ENCODE measurements at places on chromosomes 7 and 10.

GRCh38 chr10:72414642-72415041 is 59.9 kb upstream of the DNAJB12 start:
- no peak for DNase-seq

- no peak for DNase-seq
Measured at GRCh38 chr10:129085811-129086210, 381.2 kb upstream of the MGMT start.

DNA sequence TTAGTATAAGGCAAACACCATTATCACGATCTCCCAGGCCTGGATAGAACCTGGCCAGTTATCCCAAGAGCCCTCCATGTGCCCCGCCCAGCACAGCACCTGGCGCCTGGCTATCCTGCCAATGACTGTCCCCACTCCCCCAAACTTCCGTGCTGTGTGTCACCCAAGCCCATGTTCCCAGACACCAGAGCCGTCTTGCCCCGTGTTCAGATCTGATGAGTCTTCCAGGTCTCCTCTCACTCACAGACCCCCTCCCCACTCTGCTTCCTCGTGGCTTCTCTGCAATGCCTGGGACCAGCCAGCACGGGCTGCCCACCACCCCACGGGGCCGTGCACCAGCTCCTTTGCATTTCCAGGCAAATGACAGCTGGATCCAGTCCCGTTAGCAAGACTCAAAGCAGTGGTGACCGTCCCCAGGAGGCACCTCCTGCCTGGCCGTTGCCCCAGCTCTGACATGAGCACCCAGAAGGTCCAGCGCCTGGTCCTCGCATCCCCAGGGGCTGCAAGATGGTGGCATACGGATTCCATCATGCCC is 43.8 kb upstream of the INPP5A start:
- no peak for DNase-seq

GRCh38 chr7:84462259-84462658 is 267.7 kb upstream of the SEMA3A start:
- DNase-seq: no peak

DNA sequence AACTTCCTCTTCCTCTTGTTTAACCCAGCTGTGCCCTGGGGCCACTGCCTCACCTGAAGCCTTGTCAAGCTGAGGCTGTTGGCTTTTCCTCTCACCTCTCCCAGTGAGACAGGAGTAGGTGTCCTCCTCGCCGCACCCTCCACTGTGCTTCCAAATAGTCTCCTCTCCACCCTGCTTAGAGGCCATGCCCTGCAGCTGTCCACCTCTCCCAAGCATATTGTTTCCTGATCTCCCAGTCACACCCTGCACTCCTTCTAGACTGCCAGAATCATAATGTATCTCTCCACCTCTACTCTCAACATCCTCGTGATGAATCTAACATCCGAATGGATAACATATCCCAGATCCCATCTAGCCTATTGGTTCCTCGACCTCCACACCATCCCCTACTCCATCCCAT is 196.3 kb upstream of the GHITM start:
- DNase-seq: no peak

- DNase-seq: no peak
Measured at GRCh38 chr10:12432402-12433189, 83.2 kb downstream of the CAMK1D start.

DNA sequence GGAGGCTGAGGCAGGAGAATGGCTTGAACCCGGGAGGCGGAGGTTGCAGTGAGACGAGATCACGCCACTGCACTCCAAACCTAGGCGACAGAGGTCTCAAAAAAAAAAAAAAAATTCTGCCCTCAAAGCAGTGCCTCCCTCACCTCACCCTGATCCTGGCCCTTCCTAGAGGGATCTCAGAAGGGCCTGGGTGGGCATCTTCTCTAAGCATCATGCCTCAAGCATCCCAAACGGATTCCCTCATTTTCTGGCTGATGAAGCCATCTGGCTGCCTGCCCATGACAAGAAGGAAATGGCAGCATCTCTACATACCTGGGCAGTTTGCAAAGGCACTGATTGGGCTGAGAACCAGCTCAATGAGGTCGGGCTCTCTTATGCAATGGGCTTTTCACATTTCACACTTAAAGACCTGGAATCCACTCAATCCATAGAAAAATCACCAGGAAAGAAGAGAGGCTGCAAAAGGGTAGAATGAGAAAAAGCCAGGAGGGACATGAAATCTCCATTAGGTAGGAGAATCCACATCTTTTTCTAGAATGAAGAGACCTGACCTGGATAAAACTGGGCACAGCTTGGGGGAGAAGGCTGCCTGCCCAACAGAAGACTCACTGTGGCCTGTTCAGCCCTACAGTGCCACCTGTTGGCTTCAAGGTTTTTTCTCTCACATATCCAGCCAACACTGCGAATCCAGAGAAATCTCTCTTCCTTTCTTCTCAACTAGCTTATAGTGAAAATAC is 48.1 kb downstream of the PDLIM1 start:
- DNase-seq: peak; percentile 55

- DNase-seq: no peak
Measured at GRCh38 chr7:31699050-31699449, 12.0 kb downstream of the PPP1R17 start.

DNA sequence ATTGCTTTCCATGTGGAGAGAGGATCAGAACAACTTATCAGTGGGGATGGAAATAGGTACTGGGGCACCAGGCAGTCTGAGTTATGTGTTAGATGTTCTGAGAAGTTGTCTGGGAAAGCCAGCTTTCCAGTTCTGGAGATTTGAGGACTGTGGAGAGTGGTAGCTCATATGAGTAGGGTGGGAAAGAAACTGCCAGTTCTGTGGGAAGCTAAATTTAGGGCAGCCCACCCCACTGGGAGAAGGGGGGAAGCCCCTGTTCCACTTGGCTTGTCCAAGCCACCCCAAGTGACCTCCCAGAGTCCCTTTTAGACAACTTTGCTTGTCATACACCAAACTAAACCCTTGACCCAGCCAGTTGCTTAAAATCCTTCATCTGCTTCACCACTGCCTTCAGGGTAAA is 189.5 kb downstream of the REEP3 start:
- DNase-seq: no peak

- DNase-seq: no peak
Measured at GRCh38 chr7:3301831-3302618, 973 bp downstream of the SDK1 start.

- DNase-seq: no peak
Measured at GRCh38 chr10:36676756-36677430, 448.5 kb upstream of the ANKRD30A start.

DNA sequence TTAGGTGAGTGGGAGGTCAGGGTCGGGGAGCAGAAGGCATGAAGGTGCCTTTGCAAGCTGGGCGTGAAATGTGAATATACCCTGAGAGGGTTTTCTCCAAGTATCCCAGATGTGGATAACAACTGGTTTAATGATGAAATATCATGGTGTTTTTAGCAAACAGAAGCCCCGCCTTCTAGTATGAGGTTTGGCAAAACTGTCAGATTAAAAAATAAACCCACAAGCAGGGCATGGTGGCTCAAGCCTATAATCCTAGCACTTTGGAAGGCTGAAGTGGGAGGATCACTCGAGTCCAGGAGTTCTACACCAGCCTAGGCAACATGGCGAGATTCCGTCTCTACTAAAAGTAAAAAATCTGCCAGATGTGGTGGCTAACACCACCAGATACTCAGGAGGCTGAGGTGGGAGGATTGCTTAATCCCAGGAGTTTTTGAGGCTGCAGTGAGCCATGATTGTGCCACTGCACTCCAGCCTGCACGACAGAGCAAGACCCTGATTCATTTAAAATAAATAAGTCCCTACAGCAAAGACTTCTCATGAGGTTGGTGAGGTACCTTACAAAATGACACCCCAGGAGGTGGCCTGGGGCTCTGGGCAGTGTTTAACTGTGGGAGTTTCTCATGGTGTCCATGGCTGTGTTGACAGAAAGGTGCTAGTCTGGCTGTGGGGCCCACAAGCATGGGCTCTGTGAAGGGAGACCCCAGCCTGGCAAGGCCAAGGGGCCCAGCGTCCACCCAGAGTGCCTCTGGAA is 6.7 kb upstream of the PWWP2B start:
- peak; percentile 45 for DNase-seq

- DNase-seq: no peak
Measured at GRCh38 chr7:70590126-70590854, 541.7 kb upstream of the GALNT17 start.

GRCh38 chr10:14173706-14174594 is 156.8 kb downstream of the FRMD4A start:
- DNase-seq: no peak

- no peak for DNase-seq
Measured at GRCh38 chr7:92813390-92814024, 22.9 kb downstream of the CDK6 start.

- no peak for DNase-seq
Measured at GRCh38 chr7:44979481-44980392, 922 bp upstream of the MYO1G start.

GRCh38 chr10:16698461-16698860 is 118.8 kb downstream of the RSU1 start:
- DNase-seq: no peak

DNA sequence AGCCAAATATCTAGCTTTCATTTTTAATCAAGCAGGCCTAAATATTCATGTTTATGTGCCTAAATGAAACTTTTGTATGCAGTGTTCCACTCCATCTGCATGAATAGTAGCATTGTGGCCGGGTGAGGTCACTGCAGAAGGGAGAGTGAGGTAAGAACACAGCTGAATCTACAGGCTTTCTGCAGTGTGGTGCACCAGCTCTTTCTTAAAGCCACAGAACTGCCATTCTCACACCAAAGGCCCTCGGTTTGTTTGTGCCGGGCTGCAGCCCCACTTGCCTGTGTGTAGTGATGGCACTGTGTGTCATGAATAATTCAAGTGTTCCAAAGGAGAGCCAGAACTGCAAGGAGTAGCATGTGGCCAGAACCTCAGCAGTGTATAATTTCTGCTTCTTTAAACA is 204.1 kb downstream of the TRIL start:
- DNase-seq: no peak

DNA sequence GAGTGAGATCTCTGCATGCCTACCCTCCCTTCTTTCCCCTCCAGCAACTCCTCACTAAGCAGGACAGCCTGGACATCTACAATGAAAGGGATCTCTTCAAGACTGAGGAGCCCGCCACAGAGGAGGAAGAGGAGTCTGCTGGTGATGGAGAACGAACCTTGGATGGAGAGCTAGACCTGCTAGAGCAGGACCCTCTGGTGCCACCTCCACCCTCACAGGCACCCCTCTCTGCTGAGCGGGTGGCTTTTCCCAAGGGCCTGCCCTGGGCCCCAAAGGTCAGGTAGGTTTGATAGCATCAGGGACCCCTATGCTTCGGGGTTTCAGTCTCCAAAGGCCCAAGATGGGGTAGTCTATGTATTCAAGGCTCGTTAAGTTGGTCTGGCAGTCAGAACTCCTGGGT is 23.9 kb downstream of the STRIP2 start:
- no peak for DNase-seq

- DNase-seq: no peak
Measured at GRCh38 chr7:55558962-55559920, 13.1 kb downstream of the VOPP1 start.

GRCh38 chr10:43667761-43668386 is 19.2 kb upstream of the ZNF32 start:
- no peak for DNase-seq

- no peak for DNase-seq
Measured at GRCh38 chr10:47241946-47242867, 57.8 kb upstream of the GDF10 start.

DNA sequence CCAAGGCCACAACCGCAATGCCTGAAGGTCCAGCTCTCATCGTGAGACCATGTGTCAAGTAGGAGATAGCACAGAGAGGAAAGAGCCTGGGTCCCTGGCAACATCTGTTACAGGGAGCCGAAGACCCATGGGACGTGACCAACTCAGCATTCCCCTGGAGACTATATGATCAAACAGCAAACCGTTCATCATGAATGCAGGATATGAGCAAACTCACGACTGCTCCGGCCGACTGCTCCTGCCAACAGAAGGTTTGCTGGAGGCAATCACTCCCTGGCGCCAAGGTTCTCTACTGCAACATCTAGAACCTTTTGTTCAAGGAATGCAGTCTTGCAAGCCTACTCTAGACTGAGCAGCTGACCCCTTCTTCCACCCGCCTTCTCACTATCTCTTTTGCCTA is 114.3 kb downstream of the ALOX5 start:
- no peak for DNase-seq

DNA sequence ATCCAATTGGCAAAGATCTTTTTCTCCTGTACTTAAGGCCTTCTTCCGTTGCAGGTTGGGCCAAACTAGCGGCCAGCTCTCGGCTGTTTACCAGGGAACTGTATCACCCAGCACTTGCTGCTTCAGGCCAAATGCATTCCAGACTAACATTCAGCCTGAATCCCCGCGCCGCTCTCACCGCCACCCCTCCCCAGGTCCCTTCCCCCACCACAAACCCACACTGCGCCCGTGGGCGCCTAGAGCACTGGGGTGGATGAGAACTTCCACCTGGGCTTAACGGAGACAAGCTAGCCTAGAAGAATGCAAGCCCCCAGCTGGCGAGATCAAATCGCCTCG is 676 bp downstream of the TCAF1 start:
- no peak for DNase-seq

DNA sequence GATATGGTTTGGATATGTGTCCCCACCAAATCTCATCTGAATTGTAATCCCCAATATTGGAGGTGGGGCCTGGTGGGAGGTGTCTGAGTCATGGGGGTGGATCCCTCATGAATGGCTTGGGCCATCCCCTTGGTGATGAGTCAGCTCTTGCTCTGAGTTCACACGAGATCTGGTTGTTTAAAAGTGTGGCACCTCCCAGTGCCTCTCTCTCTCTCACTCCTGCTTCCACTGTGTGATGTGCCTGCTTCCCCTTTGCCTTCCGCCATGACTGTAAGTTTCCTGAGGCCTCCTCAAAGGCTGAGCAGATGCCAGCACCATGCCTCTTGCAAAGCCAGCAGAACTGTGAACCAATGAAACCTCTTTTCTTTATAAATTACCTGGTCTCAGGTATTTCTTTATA is 4.8 kb upstream of the GCK start:
- DNase-seq: peak; percentile 77

DNA sequence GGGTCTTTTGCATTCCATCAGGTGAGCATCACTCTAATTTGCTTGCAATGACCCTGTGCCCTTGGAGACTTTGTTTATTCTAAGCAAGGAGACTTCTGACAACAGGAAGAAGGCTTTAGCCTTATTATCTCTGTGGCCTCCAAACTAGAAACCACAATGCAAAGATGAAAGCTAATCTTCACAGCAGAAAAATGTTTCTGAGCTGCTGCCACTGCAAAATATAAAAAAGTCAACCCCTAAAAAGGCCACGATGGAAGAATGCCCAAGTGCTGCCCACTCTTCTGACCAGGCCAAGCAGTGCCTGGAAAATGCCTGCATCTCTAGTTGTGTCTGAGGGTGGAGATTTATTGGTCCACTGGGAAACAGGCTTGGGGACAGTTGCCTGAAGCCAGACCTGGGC is 299.9 kb downstream of the C7orf25 start:
- no peak for DNase-seq

DNA sequence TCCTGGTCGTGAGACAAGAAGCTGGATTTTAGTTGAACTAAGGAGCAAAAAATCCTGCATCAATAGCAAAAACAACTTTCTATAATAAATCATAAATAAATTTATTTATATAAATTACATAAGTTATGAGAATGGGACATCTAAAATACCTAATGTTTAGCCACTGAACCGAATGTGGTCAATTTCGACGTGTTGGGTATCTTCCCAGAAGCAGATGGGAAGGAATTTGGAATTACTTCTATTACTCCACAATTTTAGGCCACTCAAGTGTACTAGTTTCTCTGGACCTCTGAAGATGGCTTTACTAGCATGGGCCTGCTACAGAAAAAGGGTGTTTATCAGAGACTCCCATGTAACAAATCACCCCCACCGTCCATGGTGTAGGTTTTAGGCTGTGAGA is 172.0 kb downstream of the PRPF18 start:
- no peak for DNase-seq

- DNase-seq: no peak
Measured at GRCh38 chr10:91864744-91865143, 44.5 kb downstream of the FGFBP3 start.

Data from activated effector memory CD4-positive, alpha-beta T cell treated with anti-CD3 and anti-CD28 coated beads, Interleukin-2, amount 50 U/mL, for 16 hours (primary cell).